Ureter (tissue), 1 donor: ENCODE measurements at places on chromosomes 4 and X.

- no peak for DNase-seq
These were observed 28.1 kb upstream of the HPRT1 start for GRCh38 chrX:134431894-134432293.

DNA sequence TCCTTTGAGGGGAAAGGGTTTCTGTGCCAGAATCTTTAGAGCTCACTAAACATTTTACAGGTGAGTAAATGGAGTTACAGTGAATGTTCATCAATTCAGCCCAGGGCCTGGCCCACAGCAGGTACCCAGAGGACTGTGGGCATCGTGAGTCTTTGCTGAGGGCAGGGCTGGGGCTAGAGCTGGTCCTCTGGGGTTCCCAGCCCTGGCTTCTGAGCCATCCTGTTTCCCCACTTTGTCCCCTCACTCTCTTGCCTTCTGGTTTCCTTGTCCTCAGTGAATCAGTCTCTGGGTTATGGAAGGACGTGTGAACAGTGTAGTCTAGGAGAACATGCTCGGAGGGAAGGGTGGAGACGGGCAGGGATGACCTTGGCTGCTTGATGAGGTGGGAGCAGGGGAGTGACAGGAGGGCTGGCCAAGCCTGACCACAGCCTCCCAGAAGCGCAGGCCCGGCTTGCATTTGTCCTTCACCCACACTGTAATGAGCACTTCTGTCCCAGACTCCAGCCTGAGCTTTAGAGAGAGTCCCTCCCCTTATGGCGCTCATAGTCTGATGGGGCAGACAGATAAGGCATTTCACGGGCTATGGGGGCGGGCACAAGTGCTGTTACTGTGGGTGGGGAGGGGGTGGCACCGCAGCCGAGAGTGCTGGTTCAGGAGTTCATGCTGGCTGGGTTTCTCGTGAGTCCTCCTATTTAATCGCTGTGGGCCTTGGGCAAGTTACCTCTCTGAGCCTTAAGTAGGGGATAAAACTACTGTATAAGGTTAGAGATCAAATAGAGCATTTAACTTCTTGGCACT, 17.3 kb downstream of the TBC1D14 start:
- DNase-seq, result no peak

- DNase-seq, result no peak
These were observed 44.3 kb downstream of the HELT start for GRCh38 chr4:185062606-185063005.

DNA sequence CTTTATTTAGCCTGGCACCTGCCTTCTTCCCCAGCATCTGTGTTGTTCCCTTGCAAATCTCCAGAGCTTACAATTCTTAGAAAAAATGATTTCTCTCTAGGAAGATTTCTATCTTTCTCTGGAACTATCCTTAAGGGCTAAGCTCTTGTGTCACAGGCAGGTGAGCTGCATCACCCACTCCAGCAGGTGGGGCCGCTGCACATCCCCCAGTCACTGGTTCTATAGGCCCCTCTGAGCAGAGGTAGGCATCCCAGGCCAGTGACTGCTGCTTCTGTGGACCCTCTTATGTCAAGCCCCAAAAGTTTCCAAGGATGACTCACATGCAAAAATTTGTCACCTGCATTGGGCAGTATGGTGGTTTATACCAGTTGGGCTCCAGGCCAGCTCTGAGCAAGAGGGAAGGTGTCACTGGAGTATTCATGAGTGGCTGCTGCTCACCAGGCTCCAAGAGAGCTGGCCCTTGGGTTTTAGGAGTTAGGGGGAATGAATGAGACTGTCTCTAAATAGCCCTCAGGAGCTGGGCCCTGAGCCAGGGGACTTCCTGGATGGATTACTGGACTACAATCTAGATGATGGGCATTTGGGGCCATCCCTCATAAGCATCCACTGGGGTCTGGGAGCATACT, 208.1 kb upstream of the EOLA2 start:
- no peak for DNase-seq

DNA sequence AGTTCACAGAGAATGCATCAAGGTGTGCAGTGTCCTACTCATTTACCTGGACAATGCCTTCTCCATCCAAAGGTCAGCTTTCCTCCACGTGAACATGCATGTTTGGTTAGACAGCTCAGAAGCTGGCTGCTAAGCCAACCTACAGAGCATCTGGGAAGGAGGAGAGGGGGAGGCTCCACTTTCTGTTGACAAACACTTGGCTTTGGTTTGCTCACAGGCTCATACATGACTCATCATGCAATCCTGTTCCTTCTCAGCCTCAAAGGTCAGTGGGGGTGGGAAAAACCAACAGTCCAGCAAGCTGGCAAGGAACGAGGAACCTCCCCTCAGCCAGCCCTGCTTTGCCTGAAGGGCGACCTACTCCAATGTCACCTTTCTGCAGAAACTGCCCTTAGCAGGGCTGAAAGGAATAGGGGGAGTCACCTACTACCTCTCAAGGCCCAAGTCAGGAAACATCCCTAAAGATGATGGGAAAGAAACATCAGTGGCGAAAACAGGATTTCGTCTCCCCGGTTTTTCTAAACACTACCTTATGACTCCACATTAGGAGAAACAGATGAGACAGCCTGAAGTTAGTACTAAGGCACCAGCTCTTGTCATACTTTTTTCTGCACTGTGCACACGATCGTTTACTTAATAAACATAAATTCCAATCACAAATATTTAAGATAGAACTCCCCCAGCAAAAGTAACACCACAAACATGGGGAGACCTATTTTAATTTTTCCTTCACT, 37.9 kb downstream of the RELL1 start:
- DNase-seq, result peak; percentile 75

- DNase-seq, result no peak
These were observed 237.7 kb downstream of the GALNTL6 start for GRCh38 chr4:172050911-172051310.

GRCh38 chrX:25010784-25011588, 4.8 kb downstream of the ARX start:
- DNase-seq, result no peak

DNA sequence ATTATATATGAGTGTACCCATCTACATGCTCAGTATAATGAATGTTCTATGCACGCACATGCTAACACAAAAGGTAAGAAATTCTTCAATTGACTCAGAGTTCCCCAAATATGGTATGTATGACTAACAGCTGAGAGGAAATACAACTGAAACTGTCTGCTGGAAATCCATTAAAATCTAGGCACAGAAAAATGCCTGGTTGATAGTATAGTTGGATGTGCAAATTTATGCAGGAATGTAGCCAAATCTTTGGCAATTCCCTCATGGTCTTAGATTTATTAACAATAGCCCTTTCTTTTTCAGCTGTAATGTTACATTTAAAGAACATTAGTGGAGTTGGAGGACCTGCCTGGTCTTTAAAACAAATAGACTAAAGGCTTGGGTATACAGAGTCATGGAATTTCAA, 5.5 kb downstream of the CAMK2D start:
- DNase-seq, result no peak

DNA sequence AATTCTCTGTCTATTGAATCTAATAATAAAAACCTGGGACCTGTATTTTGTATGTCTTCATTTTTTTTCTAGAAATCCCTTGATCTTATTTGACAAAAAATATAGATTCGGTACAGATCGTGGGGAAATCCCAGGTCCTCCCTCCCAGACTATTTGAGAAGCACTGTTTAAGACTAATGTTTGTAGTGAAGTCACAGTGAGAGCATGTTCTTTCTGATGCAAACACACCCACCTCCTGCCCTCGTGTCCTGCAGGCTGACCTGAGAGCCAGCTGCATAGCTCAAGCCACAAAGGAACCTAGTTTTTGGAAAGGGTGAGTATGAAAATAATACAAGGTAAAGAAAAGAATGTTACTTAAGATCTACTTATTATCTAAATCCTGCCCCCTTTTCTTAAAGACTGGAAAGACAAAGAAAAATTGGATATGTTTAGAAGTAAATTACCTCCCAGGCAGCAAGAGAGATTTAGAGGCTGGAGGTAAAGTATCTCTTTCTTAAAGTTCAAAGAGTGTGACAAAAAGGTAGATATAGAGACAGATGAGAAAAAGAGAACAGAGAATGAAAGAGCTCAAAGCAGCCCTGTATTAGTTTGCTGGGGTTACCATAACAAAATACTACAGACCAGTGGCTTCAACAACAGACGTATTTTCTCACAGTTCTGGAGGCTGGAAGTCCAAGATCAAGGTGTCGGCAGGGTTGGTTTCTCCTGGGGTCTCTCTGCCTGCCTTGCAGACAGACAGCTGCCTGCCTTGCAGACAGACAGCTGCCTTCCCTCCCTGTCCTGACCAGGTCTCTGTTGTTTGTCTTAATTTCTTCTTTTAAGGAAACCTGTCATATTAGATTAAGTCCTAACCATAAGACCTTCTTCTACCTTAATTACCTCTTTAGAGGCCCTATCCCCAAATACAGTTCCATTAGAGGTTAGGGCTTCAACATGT, 20.4 kb upstream of the DCTD start:
- no peak for DNase-seq

GRCh38 chr4:37971202-37971601, 11.0 kb downstream of the PTTG2 start:
- DNase-seq, result no peak

GRCh38 chr4:120672558-120673147, 249.9 kb downstream of the PRDM5 start:
- no peak for DNase-seq

- DNase-seq, result no peak
These were observed 493.0 kb downstream of the TLL1 start for GRCh38 chr4:166366012-166366411.

DNA sequence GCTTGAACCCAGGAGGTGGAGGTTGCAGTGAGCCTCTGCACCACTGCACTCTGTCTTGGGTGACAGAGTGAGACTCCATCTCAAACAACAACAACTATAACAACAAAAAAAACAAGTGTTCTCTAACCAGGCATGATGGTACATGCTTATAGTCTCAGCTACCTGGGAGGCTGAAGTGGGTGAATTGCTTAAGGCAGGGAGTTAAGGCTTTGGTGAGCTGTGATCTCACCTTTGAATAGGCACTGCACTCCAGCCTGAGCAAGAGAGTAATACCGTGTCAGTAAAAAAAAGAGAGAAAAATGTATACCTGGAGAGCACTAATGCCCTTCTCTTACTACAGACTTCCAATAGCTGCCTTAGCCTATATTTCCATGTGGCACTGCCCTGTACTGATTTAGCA, 18.9 kb upstream of the USP9X start:
- DNase-seq, result no peak

DNA sequence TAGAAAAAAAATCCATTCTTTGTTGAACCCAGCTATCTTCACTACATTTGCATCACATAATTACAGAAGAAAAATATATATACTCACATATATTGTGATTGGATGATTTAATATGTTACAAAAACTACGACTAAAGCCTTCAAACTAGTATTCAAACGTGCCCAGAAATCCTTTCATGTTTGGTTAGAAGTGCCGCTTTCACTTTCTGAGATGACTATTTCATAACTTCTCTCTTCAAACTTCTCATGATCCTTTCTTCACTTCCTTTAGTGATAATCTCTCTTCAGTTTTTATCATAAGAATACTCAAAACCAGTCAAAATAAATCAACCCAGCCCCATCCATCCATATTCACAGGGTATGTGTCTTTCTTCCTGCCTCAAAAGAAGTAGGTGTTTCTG, 50.8 kb upstream of the NAF1 start:
- DNase-seq, result no peak

GRCh38 chrX:31117266-31117665, 45.4 kb upstream of the FTHL17 start:
- no peak for DNase-seq

DNA sequence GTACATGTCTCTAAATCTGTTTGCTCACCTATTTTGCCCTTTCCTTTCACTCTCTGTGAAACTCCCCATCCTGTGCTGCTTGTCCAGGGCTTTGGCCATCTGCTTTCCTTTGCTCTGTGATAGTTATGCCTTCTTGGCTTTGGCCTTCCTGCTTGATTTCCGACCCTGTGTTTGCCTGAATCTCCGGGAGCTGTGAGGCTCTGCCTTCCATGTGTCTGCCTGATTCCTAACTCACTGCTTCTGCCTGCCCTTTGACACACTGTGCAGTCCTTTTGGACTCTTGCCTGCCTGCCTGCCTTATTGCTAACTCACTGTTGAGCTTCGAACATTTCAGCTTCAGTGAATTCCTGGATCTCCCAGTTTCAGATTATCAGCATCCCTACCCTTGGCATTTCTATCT, 143.1 kb downstream of the C4orf33 start:
- no peak for DNase-seq

DNA sequence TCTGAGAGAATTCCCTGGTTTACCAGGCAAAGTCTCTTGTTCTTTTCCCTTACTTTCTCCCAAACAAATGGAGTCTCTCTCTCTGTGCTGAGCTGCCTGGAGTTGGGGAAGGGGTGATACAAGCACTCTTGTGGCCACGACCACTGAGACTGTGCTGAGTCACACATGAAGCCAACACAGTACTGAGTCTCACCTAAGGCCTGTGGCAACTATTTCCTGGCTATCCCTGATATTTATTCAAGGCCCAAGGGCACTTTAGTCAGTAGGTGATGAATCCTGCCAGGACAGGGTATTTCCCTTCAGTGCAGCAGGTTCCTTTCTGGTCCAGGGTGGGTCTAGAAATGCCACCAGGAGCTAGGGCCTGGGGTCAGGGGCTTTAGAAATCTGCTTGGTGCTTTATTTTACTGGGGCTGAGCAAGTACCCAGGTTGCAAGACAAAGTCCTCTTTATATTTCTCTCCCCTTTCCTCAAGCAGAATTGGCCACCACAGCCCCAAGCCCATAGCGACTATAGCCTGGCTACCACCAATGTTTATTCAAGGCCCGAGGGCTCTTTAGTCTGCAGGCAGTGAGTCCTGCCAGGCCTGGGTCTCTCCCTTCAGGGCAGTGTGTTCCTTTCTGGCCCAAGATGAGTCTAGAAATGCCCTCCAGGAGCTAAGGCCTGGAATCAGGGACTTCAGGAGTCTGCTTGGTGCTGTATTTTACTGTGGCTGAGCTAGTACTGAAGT, 10.5 kb downstream of the ARL13A start:
- no peak for DNase-seq

DNA sequence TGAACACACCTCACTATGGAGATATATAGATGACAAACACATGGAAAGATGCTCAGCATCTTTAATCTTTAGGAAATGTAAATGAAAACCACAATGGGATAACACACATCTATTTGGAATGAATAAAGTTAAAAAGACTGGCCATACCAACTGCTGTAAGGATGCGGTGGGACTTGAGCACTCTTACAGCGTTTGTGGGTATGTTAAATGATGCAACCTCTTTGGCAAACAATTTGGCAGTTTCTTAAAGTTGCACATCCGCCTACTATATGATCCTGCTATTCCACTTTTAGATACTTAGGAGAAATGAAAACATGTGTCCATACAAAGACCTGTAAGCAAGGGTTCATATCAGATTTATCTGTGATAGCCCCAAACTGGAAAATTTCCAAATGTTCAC, 50.7 kb downstream of the MRPL1 start:
- no peak for DNase-seq

GRCh38 chr4:168509786-168510185, 12.9 kb downstream of the PALLD start:
- DNase-seq, result no peak

- DNase-seq, result no peak
These were observed 88.6 kb downstream of the ZIC3 start for GRCh38 chrX:137654481-137654880.

GRCh38 chr4:11631416-11631815, 202.7 kb upstream of the HS3ST1 start:
- DNase-seq, result no peak

- no peak for DNase-seq
These were observed 8.7 kb downstream of the CITED1 start for GRCh38 chrX:72296991-72297390.

GRCh38 chr4:21476757-21477156, 471.8 kb downstream of the KCNIP4 start:
- no peak for DNase-seq

- no peak for DNase-seq
These were observed 75.9 kb downstream of the HCCS start for GRCh38 chrX:11187001-11187400.

- no peak for DNase-seq
These were observed 65.8 kb downstream of the SCML2 start for GRCh38 chrX:18288716-18289115.
